GOT3 (cell line): ENCODE measurements at places on chromosomes 3 and 15.

DNA sequence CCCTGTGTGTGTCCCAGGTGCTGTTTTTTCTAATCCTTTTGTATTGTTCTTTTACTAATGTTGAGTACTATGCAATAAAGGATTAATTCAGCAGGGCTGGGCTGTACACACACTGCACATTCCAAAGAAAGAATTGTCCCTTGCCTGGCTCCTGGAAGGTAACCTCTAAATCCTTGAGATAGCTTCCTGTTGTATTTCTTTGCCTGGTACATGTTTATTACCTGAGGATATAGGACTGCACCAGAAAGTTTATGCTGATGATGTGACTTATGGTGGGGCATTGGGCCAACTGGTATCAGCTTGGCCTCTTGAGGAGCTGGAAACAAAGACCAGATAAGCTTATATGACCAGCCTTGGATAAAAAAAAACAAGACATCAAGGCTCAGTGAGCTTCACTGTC is 26.6 kb upstream of the FAN1 start:
- DNase-seq, result no peak

DNA sequence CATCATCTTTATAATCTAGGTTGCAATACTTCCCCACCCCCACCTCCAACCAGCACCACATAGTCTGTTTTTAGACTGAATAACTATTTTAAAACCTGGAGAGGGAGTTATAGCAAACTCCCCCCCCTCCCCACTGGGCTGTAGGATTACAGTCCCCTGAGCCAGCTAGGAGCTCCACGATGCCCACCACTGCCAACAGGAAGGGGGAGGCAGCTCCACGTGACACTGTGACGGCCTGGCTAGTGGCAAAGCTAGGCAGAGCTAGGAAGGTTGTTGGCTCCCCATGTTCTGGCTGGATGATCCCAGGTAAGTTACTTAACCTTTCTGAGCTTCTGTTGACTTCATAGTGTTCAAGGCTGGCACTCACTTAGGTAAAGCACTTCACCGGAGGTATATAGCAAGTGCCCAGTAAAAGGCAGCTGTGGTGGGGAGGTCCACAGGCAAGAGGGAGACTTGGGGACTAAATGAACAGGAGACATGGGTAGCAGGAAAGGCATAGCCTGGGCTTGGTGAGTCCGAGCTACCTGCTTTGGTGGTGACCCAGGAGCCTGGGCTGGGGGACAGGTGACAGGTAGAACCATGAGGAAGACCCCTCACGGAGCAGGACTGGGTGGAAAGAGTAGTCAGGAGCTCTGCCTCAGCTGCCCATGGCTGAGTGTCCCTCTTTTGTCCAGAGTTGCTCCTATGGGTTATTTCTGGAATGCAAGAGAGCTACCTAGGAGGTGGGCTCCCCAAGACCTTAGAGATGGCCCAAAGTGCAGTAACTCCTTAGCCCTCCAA is 4.0 kb upstream of the TBC1D21 start:
- DNase-seq, result no peak

DNA sequence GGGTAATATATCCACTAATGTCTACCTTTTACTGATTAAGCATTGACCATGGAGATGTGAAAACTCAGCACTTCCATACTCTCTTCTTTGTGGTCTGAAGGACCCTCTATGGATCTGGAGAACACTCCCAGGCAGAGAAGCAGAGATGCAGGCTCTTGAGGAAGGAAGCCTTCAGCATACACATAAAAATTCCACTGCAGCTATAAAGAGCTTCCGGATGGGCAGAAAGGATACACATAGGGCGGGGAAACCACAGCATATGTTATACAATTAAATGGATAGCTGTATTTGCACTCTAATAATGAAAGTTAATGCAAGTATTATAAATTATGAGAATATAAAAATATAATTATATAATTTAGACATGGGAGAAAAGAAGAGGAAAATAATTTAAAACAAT is 1258.2 kb upstream of the ALCAM start:
- no peak for DNase-seq

DNA sequence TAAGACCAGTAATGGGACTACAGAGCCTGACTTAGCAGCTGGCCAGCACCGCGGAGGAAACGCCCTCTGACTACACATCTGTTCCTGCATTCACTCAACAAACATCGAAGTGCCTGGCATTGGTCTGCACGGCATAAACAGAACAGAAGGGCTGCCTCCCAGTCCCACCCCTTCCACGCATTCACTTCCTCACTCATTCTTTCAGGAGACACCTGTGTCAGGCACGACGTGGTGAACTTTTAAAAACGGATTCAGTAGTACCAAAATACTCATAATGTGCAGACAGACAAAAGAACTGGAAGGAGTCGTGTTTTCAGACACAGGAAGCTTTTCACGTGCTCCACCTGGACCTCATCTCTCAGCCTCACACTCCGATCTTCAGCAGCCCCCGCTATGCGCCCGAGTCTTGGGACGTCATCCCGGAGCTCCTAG is 123.3 kb downstream of the XXYLT1 start:
- no peak for DNase-seq

DNA sequence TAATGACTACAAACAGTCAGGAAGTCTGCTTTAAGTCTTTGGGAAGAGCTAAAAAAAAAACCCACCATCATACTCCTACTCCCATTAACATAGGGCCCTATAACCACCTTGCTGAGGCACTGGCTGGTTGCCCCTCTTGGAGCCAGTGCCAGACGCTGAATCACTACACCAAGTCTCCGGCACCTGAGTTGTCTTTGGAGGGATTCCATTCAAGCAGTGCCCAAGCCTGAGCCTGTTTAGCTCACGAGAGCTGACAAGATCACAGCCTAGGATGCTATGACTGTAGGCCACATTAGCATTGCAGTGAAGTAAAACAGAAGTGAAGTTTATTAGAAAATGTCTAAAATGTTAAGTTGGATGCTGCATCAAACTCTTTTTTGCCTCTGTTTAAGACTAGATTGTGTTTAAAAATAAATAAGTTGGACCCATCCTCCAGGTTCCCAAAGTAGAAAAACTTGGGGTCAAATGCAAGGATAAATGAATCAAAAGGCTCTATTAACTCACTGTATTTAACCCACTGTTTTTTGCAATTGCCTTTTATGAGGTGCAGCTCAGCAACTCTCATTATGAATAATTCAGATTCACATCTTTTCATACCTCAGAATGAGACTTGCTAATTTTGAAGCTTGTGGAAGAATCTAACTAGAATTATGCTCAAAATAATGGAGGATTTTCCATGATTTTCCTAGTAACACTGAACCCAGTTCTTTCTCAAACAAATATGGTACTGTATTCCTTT is 461.9 kb downstream of the FOXP1 start:
- no peak for DNase-seq

- no peak for DNase-seq
These were observed 17.9 kb downstream of the LIPH start for GRCh38 chr3:185534511-185534910.

DNA sequence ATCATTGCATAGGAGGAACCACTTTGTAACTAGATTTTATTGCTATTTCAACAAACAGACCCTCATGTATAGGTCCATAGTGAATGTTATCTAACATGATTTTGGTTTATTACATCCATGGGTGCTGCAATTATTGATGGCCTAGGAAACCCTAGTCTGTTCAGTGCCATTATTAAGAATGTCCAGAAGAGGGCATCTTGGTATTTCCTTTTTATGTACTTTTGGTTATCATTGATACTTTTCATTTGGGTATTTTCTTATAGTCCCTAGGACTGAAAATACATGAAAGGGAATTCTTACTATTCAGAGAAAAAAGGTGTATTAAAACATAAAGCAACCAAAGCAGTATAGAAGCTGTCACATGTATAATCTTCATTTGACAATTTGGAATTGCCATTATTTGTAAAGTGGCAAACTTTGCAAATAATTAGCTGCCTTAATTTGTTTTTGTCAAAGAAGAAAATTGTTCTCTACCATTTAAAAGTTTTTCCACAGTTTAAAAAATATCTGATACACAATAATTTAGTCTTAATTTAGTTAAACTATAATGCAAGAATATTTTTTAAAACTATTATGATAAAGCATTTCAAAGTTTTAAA is 48.7 kb downstream of the CNOT10 start:
- no peak for DNase-seq

DNA sequence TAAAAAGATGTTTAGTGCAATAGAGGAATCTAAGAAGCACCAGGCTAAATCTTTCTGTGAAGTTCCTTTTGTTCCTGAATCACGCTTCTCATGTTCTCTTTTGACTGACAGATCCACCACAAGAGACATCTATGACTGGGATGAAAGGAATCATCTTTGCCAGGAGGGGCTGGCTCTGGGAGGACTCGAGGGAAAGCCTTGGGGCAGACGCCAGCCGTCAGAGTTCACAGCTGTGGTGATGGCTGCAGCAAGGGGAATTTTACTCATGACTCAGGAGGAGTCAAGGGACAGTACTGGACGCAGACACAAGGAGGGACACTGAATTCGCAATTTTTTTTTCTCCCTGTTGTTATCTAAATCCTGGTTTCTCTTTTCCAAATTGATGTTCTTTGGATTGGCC is 38.7 kb downstream of the C3orf38 start:
- DNase-seq, result no peak

DNA sequence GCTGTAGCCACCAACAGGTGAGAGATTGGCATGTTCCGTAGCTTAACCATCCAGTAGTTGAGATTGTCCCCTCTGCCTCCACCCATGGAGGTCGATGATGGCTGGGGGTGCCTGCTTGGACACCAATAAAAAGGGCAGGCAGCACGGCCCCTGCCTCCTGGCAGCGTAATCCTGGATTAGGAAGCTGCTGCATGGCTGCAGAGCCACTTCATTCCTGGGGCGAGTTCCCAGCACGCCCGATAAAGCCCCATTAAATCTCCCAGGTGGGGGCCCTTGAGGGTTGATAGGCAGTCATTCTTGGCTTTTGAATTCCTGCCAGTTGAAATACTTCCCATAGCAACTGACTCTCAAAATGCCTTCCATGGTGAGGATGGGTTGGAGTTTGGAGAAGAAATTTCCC is 67.8 kb downstream of the PLXNA1 start:
- DNase-seq, result no peak

- no peak for DNase-seq
These were observed 240.9 kb upstream of the ADAMTS9 start for GRCh38 chr3:64928683-64929082.

DNA sequence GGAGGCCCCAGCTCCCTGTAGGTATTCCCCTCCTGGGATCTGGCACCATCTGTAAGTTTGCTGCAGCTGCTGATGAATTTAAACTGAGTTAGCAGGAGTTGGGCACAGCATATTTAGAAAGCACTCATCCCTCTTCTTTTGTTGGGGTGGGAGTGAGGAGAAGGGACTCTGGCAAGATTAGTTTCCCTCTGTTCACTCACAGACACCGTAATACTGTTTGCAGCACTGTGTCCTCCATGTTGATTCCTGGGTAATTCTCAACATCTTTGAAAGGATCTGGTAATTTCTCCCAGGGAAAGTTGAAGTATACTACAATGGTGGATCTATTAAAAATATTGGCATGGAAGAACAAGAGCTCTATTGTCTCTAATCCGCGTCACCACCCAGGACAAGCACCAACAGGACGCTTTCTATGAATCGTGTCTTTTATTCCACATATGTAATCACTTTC is 173.3 kb downstream of the RBMS3 start:
- no peak for DNase-seq

DNA sequence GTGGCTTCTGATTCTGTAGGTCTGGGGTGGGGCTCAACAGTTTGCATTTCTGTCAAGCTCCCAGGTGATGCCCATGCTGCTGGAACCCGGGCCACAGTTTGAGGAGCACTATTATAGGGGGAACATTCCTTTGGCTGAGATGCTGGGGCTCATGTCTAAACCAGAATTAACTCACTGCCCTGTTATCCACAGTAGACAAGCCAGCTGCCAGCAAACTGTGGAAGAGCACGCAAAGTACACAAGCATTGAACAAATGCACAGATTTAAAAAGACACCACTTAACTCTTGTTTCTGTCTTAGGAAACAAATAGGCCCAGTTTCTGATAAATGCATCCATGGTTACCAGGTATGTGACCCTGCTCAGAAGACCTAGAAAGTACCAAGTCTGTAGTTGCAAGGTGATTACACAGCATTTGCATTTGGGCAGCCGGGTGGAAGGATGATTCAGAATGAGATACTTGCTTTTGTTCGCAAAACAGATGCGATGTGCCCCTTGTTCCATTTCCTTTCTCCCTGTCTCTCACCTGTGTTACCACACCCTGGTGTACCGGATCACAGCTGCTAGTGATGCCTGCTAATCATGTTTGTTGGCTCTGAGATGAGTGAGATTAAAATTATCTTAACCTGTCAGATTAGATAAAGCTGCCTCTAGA is 12.4 kb downstream of the GYG1 start:
- DNase-seq, result no peak

DNA sequence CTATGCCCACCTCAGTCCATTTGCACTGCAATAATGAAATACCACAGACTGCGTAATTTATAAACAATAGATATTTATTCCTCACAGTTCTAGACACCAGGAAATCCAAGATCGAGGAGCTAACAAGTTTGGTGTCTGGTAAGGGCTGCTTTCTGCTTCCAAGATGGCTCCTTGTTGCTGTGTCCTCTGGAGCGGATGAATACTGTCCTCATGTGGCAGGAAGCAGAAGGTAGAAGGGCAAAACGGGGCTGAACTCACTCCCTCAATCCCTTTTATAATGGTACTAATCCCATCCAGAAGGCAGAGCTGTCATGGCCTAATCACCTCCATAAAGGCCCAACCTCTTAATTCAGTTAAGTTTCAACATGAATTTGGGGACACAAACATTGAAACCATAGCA is 75.3 kb downstream of the P2RY1 start:
- no peak for DNase-seq

- DNase-seq, result no peak
These were observed 41.2 kb downstream of the SNRK start for GRCh38 chr3:43327582-43327979.

- DNase-seq, result no peak
These were observed 9.3 kb downstream of the B2M start for GRCh38 chr15:44720460-44721176.

DNA sequence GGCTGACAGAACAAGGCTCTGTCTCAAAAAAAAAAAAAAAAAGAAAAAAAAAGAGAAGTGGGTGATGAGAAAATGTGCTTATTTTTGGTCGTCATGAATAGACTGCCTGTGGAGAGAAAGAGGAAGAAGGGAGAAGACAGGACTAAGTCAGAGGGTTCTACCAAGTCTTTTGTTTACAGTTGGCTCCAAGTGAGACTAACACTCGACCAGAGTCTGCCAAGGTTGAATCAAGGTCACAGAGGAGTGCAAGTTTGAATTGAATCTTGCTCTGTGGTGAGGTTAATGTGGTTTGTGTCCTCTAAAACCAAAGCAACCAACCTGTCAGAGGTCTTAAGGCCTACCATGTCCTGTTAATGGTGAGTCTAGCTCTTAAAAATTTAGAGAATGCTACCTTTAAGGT is 334.1 kb upstream of the GRM7 start:
- DNase-seq, result no peak

- no peak for DNase-seq
These were observed 855 bp upstream of the ABHD5 start for GRCh38 chr3:43689766-43690399.

DNA sequence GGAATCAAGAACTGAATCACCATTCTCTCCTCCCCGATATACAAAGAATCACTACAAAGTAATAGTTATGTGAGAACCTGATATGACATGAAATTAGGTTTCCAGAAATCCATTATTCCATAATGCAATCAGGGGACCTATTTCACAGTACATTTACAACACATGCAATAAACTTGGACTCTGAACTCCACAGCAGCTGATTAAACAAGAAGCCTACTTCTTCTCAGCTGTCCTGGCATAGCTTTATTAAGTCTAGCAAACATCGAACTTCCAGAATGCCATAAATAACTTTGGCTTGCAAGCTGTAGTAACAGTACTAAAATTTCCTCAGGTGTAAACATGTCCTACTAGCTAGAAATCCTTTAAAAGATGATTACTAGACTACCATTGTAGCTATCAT is 17.8 kb downstream of the PDCD10 start:
- no peak for DNase-seq
